ENCODE measurements at places on chromosomes 11 and 22. TPM values are rescaled to one million over a fixed set of nuclear protein-coding genes. Genes with fewer than 3 reads are reported as not detected.

The BEST1 gene
- not detected for total RNA-seq

The ZNF214 gene
- not detected for total RNA-seq

The C11orf21 gene
- 3.4 TPM for total RNA-seq

DNA sequence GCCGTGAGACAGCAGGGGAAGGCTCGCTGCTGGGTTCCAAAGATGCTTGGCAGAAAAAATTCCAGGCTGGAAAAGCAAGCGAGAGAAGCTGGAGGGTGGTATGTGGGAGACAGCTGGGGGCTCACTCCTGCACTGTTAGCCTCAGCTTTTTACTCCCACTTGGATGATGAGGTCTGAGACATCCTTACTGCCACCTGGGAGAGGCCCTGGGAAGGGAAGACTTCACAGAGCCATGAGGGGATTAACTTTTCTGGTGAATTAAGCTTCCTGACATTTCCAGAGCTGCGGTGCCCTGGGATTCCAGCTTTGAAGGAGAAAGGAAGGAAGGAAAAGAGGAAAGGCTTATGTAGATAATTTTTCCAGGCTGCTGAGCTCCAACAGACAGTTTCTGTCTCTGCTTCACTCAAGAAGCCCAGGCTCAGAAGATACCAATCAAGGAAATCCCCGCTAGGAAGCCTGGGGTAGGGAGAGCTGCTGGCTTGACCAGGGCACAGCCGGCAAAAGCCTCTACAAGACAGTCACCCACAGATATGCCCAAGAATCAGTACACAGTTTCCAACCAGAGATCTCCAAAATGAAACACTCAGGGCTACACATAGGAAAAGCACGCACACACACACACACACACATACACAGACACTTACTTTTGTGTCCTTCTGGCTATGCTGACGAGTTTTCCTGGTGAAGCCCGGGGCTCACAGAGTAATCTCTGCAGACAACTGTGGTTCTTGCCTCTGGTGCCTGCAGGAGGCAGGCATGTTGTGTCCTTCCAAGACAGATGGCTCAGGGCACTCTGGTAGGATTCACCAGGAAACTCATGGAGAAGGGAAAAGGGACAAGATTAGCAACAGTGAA lies 907 bp downstream of the MCHR1 start:
- peak overlapping the region; percentile 18 for H3K27ac ChIP-seq
- H3K27me3 ChIP-seq, result peaks cover 9% of the 10 kb centered on the region
- peaks cover 26% of the 10 kb centered on the region for H3K4me1 ChIP-seq
- no peak for DNase-seq
- no peak overlapping the region for H3K4me3 ChIP-seq

DNA sequence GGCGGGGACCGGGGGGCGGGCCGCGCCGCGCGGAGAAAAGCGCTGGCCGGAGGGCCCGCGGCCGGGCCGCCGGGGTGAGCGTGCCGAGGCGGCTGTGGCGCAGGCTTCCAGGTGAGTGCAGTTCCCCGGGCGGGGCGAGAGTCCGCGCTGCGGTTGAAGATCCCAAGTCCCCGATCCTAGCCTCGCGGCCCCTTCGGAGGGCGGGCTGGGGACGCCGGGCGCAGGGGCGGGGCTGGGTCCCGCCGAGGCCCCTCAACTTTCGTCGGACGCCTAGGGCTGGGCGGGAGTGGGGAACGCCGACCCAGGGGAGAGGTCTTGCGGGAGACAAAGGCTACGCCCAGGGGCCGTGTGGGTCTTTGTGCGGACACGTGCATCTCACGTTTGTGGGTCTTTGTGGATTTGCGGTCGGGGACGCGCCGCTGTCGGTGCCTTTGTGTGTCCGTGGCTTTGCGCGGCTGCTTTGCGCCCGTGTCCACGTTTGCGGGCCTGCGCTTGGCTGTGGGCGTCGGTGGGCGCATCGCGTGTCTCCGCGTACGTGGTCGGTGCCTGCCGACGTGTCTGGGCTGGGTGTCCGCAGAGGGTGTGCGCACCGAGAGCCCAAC lies at the start of gene TSKU:
Gene TSKU, plus strand, starts transcription at position 63 of the 602 bp plus-strand sequence. CDS start 12,261 bp downstream, outside the sequence.
- H3K4me1 ChIP-seq, result peaks cover 22% of the 10 kb centered on the region
- DNase-seq, result no peak
- peak within 1 kb of the TSS; percentile 80 for H3K4me3 ChIP-seq
- H3K27ac ChIP-seq, result peak within 1 kb of the TSS; percentile 76

DNA sequence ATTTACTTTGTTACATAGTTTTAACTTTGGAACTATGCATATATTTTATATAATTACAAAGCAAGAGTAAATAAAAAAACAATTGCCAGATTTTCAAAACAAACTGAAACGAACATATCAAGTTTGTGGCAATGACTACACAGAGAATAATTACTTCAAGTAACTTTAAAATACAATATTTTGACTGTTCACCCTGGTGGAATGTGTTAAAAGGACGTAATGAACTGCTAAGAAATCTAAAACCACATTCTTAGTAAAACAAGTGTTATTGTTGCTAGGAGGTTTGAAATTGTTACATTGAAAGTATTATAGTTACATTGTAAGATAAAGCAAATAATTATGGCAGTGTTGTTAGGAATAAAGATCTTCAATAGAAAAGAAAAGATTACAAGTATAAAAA lies 71.4 kb downstream of the SFI1 start:
- H3K27me3 ChIP-seq, result no peaks in the 10 kb centered on the region
- H3K27ac ChIP-seq, result no peak overlapping the region
- no peak overlapping the region for H3K4me3 ChIP-seq
- DNase-seq, result no peak
- peaks cover 66% of the 10 kb centered on the region for H3K36me3 ChIP-seq
- H3K4me1 ChIP-seq, result peaks cover 14% of the 10 kb centered on the region

All from activated T-helper 2 cell treated with anti-CD3 and anti-CD28 coated beads, Interferon-gamma antibody, Interleukin-2, Interleukin-4, amounts not matched to agents 10 μg/mL and 5 μg/mL and 100 μg/mL, durations not matched to agents 14 hours and 24 hours and 36 hours (primary cell).